Erythroblast (primary cell): ENCODE measurements at places on chromosomes 2 and 18.

DNA sequence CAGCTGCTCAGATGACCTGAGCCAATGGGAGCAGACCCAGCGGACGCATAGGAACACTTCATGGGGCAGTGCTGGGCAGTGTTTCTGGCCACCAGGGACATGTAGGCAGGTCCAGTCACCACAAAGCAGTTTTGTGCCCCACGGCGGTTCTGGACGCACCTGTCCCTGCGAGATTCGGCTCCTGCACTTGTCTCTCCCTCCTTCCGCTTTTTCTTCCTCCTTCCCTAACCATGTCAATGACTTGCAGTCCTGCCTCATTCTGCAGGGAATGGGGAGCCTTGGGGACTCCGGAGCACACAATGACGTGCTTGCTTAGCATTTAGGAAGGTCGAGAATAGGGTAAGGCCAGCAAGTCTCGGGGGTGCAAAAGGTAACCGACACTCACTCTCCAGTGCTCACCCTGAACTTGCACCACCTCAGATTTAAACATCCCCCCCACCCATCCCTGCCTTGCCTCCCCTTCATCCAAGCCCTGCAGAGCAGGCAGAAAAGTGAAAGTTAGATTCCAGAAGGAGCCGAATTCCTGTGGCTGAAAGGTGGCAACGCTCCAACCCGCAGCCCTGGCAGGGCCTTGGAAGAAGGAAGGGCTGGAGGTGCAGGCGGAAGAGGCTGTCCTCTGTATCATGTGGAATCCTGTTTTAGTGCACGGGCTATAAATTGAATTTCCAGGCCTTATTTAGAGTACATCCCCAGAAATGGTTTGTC is 40.5 kb upstream of the ATG16L1 start:
- no peak for DNase-seq

- DNase-seq, result no peak
Observed at GRCh38 chr2:41941831-41942230, 106.0 kb upstream of the PKDCC start.

GRCh38 chr18:52045946-52046675 is 293.9 kb upstream of the DCC start:
- DNase-seq, result no peak

DNA sequence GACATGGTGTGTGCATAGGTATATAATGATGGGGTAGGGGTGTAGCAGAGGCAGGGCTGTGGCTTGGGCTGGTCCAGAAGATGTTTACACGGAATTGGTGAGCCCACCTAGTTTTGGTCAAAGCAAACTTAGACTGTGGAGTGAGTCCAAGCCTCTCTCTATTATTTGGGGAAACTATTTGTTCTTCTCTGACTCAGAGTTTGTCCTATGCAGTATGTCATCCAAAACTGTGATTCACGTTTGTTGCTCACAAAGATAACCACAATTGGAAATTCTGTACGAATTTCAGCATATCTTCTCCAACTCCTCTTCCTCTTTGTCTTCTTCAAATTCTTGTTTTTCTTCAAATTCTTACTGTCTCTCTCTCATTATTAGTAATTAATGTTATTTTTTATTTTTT is 292.9 kb downstream of the XIRP2 start:
- DNase-seq, result no peak

GRCh38 chr2:20195431-20196033 is 29.4 kb downstream of the SDC1 start:
- no peak for DNase-seq

DNA sequence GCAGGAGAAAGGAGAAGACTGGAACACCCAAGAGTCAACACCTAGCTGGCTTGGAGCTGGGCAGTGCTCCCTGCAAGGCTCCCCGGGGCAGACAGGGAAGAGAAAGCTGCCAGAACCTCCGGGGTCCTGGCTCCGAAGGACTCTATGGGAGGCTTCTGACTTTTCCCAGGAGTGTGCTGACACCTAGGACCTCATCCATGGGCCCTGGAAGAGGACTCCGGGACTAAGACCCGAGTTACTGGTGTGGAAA is 37.8 kb upstream of the ATP6V1B1 start:
- DNase-seq, result no peak

- DNase-seq, result no peak
Observed at GRCh38 chr2:105073591-105073990, 35.7 kb downstream of the MRPS9 start.

GRCh38 chr18:33873112-33873511 is 295.1 kb downstream of the ASXL3 start:
- no peak for DNase-seq

DNA sequence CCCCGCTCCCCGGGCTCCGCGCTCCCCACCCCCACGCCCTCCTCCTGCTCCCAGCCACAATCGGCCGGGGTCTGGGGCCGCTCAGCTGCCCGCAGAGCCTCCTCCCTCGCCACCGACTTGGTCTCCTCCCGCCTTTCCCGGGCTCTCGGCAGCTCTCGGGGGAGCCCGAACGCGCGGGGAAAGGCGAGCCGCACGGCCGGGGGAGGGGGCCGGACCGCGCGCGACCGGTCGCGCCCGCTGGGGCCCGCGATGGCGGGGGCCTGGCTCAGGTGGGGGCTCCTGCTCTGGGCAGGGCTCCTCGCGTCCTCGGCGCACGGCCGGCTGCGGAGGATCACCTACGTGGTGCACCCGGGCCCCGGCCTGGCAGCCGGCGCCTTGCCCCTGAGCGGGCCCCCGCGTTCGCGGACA is 327 bp downstream of the LTBP1 start:
- peak; percentile 63 for DNase-seq

GRCh38 chr2:5694306-5694705 is 2.1 kb downstream of the SOX11 start:
- DNase-seq, result no peak
